Ascending aorta (tissue), 2 donors: ENCODE measurements at places on chromosomes 12 and 14. TPM values are rescaled to one million over a fixed set of nuclear protein-coding genes. Genes with fewer than 3 reads are reported as not detected.

The TSPAN19 gene
- total RNA-seq: not detected

The CLEC1B gene
- total RNA-seq: not detected

The PAX9 gene
- total RNA-seq: not detected

The FAM90A1 gene
- total RNA-seq: not detected

The GYS2 gene
- total RNA-seq: not detected

The LRP1 gene
- total RNA-seq: 708 TPM

The FGD4 gene
- total RNA-seq: 47.5 TPM

The MDGA2 gene
- not detected for total RNA-seq

The RIMBP2 gene
- not detected for total RNA-seq

The MYL2 gene
- not detected for total RNA-seq

The CRIP1 gene
- total RNA-seq: 106 TPM

The COCH gene
- total RNA-seq: 0.11 TPM

The POTEG gene
- not detected for total RNA-seq

The MANSC4 gene
- not detected for total RNA-seq

The HOXC6 gene
- total RNA-seq: 7.6 TPM
